RKO (cell line): ENCODE measurements at places on chromosomes 3 and 15.

DNA sequence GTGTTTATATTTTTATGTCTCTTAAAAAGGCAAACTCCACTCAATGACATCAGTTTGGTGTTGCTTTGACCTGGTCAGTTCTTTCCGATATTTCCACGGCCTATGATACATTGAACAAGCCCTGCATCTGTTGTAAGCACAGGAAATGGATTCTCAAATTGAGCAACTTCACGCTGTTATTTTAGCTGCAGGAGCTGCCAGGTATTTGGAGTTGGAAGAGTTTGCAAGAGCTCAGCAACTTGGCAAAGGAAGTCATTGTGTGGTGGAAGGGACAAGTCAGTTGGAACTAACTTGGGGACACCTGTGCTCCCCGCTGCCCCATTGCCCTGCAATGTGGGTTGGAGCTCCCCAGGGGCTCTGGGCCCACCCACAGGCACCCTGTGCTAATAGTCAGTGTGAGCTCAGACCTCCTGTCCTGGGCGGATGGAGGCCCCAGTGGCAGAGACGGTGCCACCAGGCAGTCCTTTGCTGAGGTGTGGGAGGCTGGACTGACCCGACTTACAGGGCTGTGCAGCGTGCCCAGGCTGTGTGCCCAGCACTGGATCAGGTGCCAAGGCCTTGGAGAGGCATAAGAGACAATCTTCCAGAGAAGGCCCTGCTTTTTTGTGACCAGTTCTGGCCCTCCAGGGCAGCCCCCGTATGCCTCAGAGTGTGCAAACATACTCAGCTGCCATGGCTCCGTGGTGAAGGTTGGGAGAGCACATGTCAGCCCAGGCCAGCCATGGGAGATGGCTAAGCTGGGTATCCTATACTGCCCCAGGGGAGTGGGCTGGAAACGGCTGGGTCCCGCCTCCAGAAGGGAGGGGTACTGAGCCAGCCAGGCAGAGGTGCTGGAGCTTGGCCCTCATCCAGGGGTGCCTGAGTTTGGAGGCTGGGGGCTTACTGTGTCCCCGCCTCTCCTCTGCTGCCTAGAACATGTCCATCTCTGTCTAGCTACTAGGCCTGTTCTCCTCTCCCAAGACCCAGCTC lies 43.5 kb downstream of the KY start:
- DNase-seq: no peak

GRCh38 chr15:92747047-92747446 lies 91.5 kb upstream of the FAM174B start:
- peak; percentile 4 for DNase-seq

DNA sequence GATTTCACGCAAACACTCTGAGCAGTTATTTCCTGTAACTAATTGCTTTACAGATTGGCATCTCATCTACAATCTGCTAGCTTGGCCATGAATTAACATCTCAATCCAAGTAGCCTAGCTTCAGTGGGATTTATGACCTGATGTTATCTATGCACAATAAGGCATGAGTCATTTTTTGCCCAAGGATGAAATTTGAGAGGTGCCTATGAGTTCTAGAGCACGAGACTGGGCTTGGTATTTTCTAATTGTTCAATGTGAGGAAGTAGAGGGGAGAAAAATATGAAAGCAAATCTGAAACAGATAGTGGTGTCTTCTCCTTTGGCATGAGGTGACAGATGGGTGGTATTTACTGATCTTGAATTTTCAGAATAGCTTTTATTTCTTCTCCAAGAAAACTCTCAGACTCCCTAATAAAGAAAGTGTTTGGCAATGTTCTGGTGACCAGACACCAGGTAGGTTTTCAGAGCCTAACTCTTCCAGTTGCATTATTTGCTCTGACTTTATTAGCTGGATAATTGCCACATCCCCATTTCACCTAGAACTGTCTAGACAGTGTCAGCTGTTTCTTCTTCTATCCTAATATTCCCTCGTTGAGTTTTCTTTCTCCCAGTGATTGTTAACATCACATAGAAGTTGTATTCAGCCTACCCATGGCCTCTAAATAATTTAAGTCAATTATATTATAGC lies 301.0 kb upstream of the UMPS start:
- DNase-seq: no peak

DNA sequence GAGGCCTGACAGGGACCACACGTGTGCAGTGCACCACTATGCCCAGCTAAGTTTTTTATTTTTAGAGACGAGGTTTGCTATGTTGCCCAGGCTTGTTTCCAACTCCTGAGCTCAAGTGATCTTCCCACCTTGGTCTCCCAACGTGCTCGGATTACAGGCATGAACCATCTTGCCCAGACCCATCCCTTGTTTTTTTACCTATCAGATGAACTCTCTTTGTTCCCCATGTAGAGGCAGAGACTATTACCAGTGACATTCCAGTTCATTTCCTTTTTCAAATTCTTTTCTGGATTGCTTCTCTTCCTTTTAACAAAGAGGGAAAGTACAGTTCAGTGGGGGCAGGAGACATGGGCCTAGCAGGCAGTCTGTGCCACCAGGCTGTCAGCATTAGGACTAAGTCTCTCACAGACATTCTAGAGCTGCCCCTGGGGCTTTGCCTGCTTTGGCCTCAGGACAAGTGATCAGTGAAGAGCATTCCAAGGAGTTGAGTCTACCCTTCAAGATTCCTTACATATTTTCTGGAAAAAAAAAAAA lies 103.5 kb upstream of the SLC7A14 start:
- DNase-seq: no peak

DNA sequence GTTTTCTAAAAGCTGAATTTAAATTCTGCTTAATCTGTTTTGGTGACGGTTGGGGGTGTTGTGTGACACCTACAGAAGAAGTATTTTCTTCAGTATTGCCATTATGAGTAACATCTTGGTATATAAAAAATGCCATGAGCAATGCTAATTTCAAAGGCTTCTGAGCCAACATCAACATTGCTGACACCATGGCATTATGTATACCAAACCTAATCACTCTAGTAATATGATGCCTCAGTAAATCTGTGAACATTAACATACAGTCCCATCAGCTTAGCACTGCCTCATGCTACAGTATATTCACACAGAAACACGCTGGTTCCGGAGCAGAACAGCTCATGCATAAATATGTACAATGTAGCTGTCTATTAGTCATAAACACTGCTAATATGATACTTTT lies 75.8 kb downstream of the ZPLD1 start:
- peak; percentile 3 for DNase-seq

GRCh38 chr3:132710311-132710710 lies 11.9 kb downstream of the NPHP3 start:
- DNase-seq: no peak

- no peak for DNase-seq
Observed at GRCh38 chr15:90529011-90529370, 732 bp upstream of the CRTC3 start.
